ENCODE measurements at places on chromosomes 3 and 15.

DNA sequence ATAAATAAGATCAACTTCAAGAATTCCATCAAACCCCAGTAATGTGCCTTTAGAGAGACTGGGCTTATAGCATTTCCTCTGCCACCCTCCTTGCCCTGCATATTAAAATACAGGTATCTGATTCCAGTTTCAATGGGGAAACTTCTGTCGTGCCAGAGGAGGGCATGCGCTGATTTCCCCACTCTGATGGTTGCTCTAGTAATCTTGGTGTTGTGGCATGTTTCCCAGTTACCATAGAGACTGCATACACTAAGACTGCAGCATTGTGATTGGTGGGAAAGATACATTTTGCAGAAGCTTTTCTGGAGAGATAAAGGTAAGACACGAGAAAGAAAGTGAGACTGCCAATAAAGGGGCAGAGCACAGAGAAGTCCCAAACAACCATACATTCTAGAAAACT lies 225.6 kb downstream of the TIGIT start:
- DNase-seq: no peak

- DNase-seq: no peak
Measured at GRCh38 chr3:169813278-169813677, 574 bp upstream of the LRRC34 start.

DNA sequence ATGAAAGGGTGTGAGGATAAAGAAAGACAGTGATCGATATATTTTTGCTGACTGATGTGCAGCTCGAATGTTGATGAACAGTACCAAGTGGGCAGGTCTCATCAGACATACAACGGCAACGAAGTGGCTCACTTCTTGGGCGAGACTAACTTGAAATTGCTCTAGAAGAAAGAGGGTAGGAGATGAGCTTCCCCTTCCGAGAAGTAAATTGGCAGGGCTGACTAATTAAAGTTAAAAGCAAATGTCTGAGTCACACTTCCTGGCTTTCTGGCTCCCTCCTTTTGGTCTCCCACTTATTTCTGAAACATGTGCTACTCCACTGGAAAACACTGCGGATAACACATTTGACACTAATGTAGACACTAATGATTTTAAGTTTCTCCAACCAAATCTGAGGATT lies 228.3 kb downstream of the ABHD5 start:
- DNase-seq: no peak

DNA sequence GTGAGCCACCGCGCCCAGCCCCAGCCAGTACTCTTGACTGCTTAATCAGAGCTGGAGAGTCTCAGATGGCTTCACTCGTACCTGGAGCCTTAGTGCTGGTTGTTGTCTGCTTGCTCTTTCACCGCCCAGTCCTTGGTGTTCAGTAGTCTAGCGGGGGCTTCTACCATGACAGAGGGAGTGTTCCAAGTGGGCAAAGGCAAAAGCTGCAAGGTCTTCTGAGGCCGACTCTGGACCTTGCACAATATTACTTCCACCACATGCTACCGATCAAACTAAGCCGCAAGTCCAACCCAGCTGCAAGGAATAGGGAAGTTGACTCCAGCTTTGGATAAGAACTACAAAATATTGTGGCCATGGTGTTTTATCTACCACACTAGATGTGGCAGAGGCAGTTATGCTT lies 6.6 kb downstream of the PARL start:
- no peak for DNase-seq

DNA sequence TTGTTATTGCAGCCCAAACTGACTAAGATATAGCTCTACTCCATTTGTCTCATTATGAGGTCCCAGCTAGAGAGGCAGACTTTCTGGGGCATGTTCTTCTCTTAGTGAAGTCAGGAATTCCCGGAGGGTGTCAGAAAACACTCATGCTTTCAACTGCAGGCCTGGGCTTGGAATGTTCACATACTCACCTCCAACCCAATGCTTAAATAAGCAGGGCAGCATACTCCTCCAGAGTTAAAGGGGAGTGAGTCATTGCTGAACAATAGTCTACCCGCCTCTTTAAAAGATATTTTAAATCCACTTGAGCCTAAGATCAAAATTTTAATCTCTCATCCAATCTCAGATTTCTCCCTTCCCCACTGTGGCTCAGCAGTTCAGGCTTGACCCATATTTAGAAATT lies 167.8 kb upstream of the DPH6 start:
- DNase-seq: no peak

DNA sequence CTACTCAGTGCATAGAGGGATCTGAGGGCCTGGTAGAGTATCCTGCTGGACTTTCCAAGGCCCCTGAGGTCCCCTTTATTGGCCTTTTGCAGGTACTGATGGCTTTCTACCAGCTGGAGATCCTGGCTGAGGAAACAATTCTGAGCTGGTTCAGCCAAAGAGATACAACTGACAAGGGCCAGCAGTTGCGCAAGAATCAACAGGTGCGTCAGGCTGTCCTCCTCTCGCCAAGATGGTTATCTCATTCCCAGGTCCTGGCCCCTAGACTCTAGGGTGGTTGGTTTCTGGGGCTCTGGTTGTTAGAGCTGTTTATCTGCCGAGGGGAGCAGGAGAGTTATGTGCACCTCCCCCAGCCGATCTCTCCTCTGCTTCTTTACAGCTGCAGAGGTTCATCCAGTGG lies 9.3 kb downstream of the EIF2B5 start:
- DNase-seq: no peak

GRCh38 chr15:95629503-95630168 lies 700.9 kb upstream of the NR2F2 start:
- DNase-seq: no peak

Data from stimulated activated CD8-positive, alpha-beta memory T cell treated with anti-CD3 and anti-CD28 coated beads, Interleukin-15, amount 100 ng/mL, for 48 hours (primary cell).